ENCODE measurements at places on chromosomes 3 and 15. TPM values are rescaled to one million over a fixed set of nuclear protein-coding genes. Genes with fewer than 3 reads are reported as not detected.

The SCG3 gene
- not detected for total RNA-seq

The GUCA1C gene
- not detected for total RNA-seq

The TMEM62 gene
- 12.8 TPM for total RNA-seq

The STRIT1 gene
- total RNA-seq = not detected

The RTP4 gene
- 0.59 TPM for total RNA-seq

The RTP1 gene
- total RNA-seq = not detected

The IP6K1 gene
- 51.4 TPM for total RNA-seq

The CLEC3B gene
- 29.6 TPM for total RNA-seq

The GRIP2 gene
- 0.46 TPM for total RNA-seq

The GOLGA6L25 gene
- total RNA-seq = not detected

The CCDC39 gene
- not detected for total RNA-seq

The CFAP100 gene
- total RNA-seq = not detected

The TGM4 gene
- total RNA-seq = not detected

The TPRG1 gene
- 0.52 TPM for total RNA-seq

The PEX5L gene
- 5.6 TPM for total RNA-seq

The IL17RC gene
- 22.2 TPM for total RNA-seq

The SH2D7 gene
- not detected for total RNA-seq

The CPNE9 gene
- total RNA-seq = not detected

Data from smooth muscle cell of the pulmonary artery (primary cell).